Esophagus squamous epithelium (tissue), 5 donors: ENCODE measurements at places on chromosomes 12 and 14.

DNA sequence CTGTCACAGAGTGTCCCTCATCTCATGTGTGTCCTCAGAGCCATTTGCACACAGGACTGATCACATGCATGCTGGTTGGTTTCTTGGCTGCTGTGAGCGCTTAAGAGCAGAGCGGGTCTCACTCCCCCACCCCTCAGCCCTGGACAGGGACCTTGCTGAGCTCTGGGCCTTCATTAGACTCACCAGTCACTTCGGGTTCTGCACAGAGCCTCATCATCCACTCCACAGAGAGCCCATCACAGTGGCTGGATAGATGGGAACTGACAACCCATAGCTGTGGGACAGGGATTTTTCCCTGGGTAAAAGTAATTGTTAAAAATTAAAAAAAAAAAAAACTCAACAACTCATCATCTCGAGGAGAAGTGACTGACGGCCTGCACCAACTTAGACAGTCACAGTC is 8.2 kb downstream of the GLRX5 start:
- DNase-seq = no peak

- DNase-seq = no peak
Measured at GRCh38 chr12:57263096-57263495, 12.1 kb upstream of the STAC3 start.

DNA sequence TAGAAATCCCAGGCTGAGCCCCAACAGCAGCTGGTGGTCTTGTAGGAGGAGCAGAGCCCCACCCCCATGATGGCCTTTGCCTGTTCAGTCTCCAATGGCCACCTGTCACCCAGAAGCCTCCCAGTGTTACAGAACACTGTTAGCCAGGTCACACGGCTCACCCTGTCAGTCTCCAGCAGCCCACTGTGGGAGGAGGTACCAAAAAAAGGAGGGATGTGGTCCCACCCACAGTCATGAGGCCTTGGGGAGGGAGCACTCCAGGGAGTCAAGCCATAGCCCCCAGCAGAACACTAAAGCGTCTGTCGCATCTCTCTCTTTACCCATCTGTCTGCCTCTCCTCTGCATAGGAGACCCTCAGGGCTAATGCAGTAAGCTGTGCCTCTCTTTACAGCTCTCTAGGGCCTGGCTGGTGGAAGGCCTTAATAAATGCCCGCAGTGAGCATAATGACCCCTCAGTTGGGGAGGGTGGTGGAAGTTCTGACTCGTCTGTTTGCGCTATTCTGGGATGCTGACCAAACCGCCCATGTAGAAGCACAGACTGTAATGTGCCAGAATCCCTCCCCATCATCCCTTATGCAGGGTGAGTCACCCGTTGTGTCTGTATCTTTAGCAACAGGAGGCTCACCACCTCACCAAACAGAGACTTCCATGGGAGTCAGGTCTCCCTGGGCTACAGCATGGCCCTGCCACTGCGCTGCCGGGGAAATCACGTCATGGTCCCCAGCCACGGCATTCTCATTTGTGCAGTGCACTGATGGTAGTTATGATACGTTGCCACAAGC is 14.6 kb downstream of the C14orf132 start:
- no peak for DNase-seq

GRCh38 chr12:47834199-47834903 is 14.6 kb upstream of the HDAC7 start:
- DNase-seq = no peak

DNA sequence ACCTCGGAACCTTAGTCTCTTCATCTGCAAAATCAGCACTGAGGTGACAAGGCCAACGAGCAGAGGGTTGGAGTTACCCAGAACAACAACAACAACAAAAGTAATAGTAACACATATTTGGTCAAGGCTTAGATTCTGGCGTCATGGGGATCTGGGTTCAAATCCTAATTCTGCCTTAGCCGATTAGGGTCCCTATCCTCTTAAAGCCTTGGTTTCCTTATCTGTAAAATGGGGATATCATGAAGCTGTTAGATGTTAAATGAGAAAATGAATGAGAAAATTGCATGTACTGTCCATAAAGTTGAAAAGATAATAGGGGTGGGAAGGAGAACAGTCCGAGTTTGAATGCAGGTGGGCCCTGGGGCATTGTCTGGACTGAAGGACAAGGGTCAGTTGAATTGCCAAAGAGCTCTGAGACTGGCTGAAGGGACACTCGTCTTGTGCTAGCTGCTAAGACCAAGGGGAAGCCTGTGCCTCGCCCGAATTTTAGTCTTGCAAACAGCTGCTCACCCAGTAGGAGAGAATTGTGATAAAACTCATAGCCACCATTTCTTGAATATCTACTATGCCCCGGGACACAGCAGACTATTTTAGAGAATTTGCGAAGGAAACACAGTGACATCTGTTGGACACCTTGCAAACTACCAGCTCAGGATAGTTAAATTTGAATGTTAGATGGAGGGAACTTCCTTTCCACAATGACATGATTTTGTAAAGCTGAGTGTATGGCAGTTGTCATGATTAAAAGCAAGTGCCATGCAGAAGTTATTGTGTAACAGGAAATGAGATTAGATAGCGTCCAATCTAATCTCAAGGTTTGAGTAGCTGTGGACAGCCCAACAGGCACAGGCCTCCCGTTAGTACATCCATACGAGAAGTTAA is 6.8 kb upstream of the HNF1A start:
- no peak for DNase-seq

GRCh38 chr12:2735432-2735831 is 59.3 kb upstream of the FKBP4 start:
- no peak for DNase-seq

DNA sequence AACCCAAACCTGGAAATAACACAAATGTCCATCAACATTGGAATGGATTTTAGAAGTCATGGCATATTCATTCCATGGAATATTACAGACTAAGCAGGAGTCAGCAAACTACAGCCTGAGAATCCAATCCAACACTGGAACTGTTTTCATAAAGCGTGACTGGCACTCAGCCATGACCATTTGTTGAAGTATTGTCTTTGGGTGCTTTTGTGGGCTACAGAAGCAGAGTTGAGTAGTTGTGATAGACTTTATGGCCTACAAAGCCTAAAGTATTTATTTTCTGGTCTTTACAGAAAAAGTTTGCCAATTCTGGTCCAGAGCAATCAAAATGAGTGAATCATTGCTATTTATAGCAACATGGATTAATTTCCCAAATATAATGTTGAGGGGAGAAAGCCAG is 34.5 kb upstream of the FRS2 start:
- DNase-seq = no peak

- no peak for DNase-seq
Measured at GRCh38 chr14:44804391-44804790, 157.4 kb downstream of the KLHL28 start.

- DNase-seq = no peak
Measured at GRCh38 chr14:26939755-26940154, 341.9 kb upstream of the NOVA1 start.

DNA sequence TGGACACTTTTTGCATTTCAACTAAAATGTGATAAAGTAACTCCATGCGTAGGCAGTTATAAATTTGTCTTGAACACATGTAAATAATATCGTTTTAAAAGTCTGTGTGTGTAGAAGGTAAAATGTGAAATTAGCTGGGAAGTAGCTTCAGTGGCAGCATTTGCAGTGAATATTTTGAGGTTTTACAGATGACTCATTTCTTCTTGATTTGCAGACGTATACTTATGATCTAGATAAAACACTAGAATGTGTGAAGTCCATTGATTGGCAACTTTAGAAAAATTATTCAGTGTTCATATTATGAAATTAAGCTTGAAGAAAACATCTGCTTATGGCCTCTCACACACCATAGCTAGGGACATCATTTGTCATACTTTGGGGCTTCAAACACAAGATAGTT is 788.6 kb upstream of the NOVA1 start:
- no peak for DNase-seq
